ENCODE measurements at places on chromosomes 7 and 10.

DNA sequence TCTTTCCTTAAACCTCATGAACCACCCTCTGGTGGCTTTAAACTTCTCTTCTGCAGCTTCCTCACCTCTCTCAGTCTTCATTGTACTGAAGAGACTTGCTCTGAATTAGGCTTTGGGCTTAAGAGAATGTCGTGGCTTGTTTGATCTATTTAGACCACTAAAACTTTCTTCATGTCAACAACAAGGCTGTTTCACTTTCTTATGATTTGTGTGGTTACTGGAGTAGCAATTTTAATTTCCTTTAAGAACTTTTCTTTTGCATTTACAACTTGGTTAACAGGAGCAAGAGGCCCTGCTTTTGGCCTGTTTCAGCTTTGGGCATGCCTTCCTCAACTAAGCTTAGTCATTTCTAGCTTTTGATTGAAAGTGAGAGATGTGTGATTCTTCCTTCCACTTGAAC lies 38.1 kb upstream of the CDHR3 start:
- no peak for DNase-seq

- no peak for DNase-seq
Observed at GRCh38 chr10:11068861-11069633, 51.4 kb downstream of the CELF2 start.

- DNase-seq = no peak
Observed at GRCh38 chr7:127738859-127739258, 86.9 kb downstream of the SND1 start.

- no peak for DNase-seq
Observed at GRCh38 chr10:104387130-104387888, 33.7 kb downstream of the CFAP58 start.

GRCh38 chr7:142954680-142955268 lies 7.4 kb downstream of the KEL start:
- DNase-seq = no peak

GRCh38 chr10:62655337-62655994 lies 149.1 kb upstream of the ADO start:
- no peak for DNase-seq

DNA sequence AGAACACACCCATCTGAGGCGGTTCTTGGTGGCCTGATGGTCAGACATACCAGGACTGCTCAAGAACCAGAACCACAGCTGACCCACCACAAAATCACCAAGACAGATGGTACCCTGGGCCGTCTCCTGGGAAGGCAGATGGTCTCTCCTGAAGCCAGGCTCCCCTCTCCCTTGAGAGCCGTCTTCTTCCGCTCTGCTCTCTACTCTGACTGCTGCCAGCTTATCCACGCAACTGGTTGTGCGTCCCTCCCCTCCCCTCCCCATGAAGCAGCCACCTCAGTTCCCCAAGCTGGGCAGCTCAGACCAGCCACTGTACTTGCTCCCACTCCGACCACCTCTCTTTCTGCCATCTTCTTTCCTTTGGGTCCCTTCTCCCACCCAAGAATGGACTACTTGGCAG lies 14.0 kb downstream of the PDIA4 start:
- DNase-seq = no peak

DNA sequence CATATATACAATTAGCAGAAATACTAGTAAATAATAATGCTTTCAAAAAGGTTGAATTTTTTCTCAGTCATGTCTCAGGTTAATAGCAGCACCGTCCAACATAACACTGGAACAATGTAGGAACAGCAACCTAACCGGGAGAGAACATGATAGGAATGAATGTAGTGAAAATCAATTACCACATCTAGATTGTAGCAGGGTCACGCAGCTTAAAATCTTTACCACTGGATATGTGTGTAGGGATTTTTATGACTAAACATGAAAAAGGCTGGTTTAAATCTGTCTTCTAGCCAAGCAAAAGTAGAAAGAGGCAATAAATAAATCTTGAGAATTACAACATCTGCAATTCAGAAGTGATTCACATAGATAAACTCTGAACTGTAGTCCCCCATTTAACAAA lies 326.0 kb downstream of the DGKB start:
- no peak for DNase-seq

GRCh38 chr10:12018438-12019282 lies 23.9 kb downstream of the UPF2 start:
- peak; percentile 18 for DNase-seq

GRCh38 chr7:138900035-138900828 lies 81.0 kb downstream of the KIAA1549 start:
- DNase-seq = peak; percentile 75

DNA sequence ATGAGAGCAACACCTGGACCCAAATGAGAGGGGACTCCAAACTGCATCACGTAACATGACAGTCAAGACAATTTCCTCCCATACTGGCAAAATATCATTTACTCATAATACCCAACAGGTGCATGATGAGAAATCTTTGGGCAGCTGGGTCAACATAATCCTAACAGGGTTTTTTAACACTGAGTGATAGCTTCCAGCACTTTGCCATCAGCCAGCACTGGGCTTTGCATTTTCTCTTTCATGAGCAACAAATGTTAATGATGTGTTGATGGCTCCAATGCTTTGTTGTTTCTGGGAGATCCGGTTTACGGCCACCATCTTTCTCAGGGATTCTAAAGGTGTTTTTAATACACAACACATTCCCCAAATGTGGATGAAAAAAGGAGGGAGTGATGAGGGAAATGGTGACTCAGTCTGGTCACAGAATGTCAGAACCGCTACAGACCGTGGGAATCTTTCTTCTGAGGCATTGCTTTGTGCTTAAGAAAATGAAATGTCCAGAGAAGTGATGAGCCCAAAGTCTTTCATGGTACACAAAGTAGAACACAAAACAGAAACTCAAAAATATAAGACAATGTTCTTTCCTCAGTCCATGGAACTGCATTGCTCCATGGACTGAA lies 705.7 kb upstream of the IGFBP3 start:
- DNase-seq = peak; percentile 88

DNA sequence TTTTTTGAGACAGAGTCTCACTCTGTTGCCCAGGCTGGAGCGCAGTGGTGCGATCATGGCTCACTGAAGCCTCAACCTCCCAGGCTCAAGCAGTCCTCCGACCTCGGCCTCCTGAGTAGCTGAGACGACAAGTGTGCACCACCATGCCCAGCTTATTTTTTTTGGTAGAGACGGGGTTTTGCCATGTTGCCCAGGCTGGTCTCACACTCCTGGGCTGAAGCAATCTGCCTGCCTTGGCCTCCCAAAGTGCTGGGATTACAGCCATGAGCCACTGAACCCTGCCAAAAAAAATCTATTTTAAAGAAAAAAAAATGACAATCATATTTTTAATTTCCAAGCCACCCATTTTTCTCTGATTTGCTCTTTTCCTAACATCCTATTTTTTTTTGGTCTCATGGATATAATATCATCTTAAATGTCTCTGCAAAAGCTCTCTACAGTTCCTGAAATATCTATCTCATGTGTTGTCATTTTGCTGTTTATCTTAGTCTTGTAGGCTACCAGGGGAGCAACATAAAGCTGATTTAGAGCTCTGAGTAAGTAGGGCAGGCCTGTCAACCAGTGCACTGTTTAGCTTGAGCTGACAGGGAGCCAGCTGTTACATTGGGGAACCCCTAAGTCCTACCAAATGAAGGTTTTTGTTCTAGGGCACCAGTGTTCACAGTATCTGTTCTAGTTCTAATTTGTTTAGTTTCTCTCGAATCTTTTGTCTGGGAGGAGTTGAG lies 29.9 kb upstream of the HBP1 start:
- DNase-seq = peak; percentile 55

DNA sequence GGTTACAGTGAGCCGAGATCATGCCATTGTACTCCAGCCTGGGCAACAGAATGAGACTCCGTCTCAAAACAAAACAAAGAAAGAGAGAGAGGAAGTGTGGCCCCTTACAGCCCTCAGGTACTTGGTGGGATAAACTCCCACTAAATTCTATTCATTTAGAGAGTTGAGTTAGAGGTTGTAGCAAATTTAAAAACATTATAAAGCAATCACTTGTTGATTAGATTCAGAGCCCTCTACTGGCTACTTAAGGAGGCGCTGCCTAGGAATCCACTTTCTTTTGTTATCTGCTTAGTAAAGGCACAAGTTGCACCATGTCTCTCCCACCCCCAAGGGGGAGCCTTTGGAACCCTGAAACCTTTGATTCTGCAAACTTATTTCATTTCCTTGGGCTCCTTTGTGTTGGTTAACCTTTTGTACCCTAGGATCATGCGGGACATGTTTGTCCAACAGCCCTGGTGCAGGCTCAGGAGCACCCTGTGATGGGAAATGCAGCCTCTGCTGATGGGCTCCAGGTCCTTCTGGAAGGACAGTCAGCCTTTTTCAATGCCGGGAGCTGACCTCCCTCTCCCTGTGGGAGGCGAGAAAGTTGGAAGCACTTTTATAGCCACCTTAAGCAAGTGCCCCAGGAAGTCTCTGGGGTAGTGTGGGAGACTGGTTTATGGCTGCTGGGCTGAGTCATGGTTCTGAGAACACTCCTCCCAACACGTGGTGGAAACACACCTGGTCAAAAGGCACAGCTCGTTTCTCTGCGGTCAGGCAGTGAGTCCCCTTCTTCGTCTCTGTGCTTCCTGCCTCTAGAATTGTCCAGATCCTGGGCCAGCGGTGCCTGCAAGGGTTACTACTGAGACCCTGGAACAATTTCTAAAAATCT lies 2.3 kb downstream of the HKDC1 start:
- peak; percentile 61 for DNase-seq

DNA sequence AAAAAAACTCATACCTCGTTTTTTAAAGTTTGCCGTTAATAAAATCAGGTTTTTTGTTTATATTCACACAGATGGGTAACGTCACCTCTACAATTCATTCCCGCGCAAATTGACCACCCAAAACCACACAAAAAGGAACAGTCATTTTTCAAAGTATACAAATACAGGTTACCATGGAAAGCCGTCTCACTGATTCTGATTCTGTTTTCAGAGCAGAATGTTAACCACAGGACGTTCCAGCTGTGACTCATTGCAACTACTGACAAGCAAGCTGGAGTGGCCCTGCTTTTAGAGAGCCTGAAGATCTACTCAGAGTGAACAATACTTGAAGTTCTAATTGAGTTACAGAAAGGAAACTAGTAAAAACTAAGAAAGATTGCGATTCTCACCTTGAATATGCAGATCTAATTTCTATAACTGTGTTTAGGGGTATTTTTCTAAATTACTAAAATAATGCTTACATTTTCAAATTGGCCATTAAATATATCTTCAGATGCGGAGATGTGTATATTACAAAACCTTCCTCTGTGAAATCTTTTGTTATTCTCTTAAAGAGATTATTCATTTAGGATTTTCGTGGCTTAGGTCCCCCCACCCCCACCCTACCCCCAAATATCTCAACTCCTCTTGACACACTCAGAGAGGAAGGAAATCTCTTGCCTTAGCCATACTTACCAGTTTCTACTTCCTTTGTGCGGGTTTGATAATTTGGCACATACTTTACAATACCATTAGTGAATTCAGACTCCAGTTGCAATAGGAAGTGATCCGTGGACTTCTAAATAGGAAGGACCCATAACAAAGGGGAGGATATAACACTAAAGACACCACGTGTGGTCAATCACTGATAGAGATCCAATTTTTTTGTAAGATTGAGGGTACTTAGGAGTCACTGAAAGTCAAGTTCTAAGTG lies 106.0 kb downstream of the CUBN start:
- peak; percentile 97 for DNase-seq

- DNase-seq = peak; percentile 94
Observed at GRCh38 chr7:28855538-28856217, 102.5 kb downstream of the TRIL start.

DNA sequence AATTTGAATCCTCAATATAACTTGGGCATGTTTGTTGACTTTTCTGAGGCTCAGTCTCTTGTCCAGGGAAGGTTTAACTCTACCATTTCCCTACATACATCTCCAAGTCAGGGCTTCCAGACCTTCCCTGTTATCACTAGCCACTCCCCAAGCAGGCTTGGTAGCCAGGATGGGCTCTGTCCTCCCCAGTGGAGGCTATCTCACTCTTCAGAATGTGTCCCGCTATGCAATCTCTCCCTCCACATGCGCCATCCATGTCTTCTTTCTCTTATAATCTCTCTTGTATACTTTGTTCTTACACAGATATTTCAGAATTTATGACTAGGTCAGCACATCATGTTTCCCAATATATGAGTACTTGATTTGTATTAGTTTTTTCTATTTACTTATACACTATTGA lies 310.4 kb downstream of the HGF start:
- DNase-seq = no peak

- DNase-seq = no peak
Observed at GRCh38 chr7:55299273-55299967, 65.7 kb upstream of the LANCL2 start.

- DNase-seq = no peak
Observed at GRCh38 chr7:22864855-22865601, 42.4 kb upstream of the TOMM7 start.

DNA sequence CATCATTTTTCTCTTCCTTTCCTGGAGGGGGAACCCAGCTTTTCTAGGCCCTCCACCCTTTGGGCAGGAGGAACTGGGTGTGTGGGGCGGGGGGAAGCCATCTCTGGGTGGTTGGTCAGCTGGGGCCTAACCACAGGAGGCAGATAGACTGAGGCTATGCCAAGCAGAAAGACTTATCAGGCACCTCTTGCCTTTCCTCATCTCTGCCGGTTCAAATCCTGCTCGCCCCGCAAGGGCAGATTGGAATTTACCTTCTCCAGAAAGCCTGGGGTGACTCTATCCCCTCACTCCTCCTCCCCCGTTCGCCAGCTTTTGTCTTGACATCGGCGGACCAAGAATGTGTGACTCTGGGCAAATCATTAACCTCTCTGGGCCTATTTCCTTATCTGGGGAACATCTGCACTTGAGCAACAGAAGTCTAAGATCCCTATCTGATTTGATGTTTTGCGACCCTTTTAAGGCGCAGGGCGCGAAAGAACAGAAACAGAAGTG lies 584 bp upstream of the GARS1 start:
- DNase-seq = peak; percentile 45

GRCh38 chr10:1189166-1190051 lies 133.2 kb downstream of the WDR37 start:
- DNase-seq = no peak

- DNase-seq = no peak
Observed at GRCh38 chr10:77522268-77522809, 115.3 kb downstream of the KCNMA1 start.

- DNase-seq = no peak
Observed at GRCh38 chr10:102001435-102002068, 54.4 kb downstream of the ARMH3 start.

- DNase-seq = no peak
Observed at GRCh38 chr10:30835146-30835545, 196.5 kb downstream of the ZNF438 start.

DNA sequence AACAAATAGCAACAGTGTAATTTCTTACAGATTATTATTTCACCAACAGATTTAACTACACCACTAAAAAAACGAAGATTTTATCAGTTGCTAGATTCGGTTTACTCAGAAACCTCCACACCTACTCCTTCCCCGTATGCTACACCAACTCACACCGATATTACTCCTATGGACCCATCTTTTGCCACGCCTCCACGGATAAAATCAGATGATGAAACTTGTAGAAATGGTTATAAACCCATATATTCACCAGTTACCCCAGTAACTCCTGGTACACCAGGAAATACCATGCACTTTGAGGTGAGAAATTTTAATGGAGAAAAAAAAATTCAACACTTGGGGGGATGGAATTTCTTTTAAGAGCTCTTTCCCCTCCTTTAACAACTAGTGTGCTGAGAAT lies 92.5 kb downstream of the KMT2E start:
- DNase-seq = no peak

Measured in EH (cell line).